ENCODE measurements at places on chromosomes 1 and 21. TPM values are rescaled to one million over a fixed set of nuclear protein-coding genes. Genes with fewer than 3 reads are reported as not detected.

The AGMAT gene
- total RNA-seq: not detected

- no peak for DNase-seq
Observed at GRCh38 chr1:7464736-7465135, 306.4 kb upstream of the VAMP3 start.

DNA sequence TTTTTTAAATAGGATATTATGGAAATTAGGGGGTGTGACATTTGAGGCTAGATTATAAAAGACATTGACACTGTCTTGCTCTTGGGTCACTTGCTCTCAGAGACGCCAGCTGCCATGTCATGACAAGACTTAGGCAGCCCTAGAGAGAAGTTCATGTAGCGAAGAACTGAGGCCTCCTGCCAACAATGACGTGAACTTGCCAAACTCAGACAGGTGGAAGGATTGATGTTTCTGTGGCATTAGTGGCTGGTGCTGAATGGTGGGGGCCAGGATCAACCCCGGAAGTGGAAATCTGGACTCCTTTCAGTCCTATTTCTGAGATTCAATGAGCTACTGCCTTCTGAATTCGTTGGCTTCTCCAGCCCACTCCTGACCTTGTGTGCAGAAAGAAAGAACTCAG lies 14.7 kb downstream of the NCF2 start:
- DNase-seq: no peak

DNA sequence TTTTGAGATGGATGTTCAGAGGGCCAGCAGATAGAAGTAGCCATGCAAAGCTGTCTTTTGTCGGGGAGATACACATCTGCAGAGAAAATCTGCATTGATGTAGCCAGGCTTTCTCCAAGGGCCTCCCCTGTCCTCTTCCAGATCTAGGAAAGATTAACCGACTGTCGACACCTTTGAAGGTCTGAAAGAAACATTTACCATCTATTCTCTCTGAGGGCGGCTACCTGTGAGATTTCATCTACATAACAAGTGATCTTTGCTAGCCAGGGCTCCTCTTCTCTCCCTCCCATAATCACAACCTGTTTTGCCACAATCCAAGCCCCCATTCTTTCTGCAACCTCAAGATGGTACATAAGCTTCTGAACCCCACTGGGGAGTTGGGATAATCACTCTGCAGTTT lies 193.6 kb downstream of the RGS7 start:
- DNase-seq: no peak

The EDN2 gene
- not detected for total RNA-seq

DNA sequence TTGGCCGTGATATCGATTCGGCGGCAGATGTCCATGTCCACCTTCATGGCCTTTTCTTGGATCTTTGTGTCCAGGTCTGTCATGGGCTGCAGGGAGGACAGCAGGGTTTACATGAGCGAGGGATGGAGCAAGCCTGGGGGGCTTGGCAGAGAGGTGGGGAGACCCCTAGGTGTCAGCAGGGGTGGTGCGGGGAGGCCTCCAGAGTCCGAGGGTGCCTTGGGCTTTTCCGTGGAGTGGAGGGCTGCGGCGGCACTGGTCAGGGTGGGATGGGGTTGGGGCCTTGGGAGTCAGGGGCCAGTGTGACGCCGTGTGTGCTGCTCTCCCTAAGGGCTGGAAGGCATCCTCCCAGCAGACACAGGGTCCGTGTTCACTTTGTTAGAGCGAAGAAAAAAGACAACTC lies 16.1 kb upstream of the ALDH4A1 start:
- no peak for DNase-seq

The GBP6 gene
- not detected for total RNA-seq

The LMX1A gene
- total RNA-seq: 0.98 TPM

DNA sequence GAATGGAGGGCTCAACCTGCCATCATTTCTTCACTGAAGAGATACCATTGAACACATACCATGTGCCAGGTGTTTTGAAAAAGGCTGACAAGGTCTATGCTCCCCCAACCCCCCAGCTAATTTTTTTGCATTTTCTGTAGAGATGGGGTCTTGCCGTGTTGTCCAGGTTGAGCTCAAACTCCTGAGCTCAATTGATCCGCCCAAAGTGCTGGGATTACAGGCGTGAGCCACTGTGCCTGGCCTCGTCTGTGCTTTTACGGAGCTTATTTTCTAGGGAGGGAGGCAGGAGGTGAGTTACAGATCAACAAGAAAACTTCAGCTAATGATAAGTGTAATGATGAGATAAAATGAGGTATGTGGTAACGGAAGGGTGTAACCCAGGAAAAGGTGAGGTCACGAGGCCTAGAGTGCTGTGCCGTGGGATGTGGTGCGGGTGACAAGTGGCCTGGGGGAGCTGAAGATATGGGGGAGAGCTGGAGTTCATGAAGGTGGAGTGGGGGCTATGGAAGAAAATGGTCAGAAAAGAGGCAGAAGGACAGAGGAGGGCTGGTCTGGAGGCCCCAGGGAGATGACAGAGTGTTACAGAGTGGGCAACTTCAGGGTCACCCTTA lies 28.2 kb downstream of the FAAH start:
- no peak for DNase-seq

DNA sequence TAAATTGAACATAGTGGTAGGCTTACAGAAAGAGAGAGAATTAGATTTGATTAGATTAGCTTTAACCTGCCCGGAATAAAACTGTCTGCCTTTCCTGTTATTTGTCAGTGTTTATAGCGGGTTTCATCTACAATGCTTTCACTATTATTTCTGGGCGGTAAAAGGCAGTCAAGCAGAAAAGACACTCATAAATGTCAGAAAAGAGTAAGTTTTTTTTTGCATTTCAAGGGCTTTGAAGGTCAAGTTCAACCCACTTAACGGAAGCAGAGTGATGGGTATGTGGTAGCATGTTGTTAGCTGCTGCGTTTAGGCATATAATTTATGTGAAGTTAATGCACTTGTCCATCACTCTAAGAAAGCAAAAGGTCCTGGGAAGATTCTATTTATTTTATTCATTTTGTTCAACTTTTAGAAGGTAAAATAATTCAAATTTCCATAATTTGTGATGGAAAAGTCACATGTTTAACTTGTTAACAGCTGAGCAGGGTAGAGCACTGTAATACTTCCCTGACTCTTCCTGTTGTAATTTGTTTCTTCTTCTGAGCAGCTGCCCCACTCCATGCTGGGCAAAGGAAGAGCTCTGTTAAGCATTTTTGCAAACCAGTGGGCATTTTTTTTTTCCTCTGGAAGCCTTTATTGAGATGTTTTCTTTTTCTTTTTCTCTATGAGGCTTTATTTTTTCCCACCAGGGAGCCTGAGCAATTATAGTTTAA lies 220.1 kb downstream of the ST6GALNAC3 start:
- no peak for DNase-seq

DNA sequence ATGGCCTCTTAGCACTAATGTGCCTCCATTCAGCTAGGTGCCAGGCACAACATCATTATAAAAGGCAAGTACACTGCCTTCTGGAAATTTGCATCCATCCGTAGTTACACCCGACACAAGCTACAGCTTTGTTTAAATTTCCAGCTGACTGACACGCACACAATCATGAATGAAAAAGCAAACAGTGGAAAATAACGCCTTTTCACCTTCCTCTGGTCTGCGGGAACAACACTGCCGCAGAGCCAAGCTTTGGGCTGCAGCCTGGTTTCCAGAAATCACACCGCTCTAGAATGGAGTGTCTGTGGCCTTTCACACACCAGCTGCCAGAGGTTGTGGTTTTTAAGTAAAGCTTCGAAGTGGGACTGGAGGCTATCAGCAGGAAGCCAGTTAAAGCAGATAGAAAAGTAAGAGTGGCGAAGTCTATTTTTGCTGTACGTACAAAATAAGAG lies 142.8 kb upstream of the COA6 start:
- DNase-seq: no peak

DNA sequence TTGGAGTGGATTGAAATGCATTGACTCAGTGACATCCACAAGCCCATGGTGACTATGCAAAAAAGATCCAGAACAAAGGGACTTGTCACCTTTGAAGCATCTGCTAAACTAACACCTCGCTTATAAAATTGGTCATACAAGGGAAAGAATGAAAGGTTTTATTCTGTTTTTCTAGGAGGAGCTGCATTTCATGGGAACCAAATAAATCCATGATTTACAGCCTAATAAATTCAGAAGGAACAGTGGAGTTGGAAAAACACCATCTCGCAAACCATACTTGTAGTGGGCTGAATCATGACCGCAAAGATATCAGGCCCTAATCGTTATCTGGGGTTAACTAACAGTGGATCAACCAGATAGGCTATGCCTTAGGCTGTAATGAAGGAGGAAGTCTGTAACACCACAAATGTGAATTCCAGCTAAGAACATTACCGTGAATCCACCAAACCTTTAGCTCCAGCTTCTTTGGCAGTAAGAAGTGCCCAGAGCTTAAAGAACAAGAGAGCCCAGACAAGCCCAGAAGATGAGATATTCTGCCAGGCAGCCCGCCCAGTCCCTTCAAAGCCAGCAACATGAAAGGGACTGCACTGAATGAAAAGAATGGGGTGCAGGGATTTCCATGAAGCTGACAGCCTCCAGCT lies 27.4 kb downstream of the RSPH1 start:
- no peak for DNase-seq

GRCh38 chr1:226443033-226443432 lies 35.1 kb upstream of the PARP1 start:
- DNase-seq: no peak

The PLPPR4 gene
- 0.83 TPM for total RNA-seq

The BTBD8 gene
- 6.3 TPM for total RNA-seq

The FCGR1A gene
- total RNA-seq: 3.7 TPM

The EPHA8 gene
- total RNA-seq: not detected

GRCh38 chr1:196723325-196724185 lies 51.1 kb upstream of the CFHR3 start:
- no peak for DNase-seq

- DNase-seq: no peak
Observed at GRCh38 chr21:19048098-19048672, 644.6 kb upstream of the TMPRSS15 start.

DNA sequence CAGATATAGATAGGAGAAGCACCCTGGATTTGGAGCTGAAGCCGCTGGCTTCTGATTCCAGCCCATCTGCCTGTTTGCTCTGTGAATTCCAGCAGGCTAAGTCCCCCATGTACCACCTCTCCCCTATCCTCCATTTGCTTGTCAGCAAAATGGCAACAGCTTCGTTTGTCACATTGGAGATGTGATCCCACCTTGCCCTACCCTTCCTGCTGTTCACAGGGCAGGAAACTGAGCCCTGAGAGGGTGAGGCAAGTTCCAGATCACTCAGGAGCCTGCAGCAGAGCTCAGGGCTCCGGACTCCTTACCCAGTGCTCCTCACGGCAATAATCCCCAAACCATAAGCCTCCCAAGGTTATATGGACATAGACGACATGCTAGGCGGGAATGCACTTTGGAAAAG lies 14.9 kb downstream of the SLC2A1 start:
- no peak for DNase-seq

DNA sequence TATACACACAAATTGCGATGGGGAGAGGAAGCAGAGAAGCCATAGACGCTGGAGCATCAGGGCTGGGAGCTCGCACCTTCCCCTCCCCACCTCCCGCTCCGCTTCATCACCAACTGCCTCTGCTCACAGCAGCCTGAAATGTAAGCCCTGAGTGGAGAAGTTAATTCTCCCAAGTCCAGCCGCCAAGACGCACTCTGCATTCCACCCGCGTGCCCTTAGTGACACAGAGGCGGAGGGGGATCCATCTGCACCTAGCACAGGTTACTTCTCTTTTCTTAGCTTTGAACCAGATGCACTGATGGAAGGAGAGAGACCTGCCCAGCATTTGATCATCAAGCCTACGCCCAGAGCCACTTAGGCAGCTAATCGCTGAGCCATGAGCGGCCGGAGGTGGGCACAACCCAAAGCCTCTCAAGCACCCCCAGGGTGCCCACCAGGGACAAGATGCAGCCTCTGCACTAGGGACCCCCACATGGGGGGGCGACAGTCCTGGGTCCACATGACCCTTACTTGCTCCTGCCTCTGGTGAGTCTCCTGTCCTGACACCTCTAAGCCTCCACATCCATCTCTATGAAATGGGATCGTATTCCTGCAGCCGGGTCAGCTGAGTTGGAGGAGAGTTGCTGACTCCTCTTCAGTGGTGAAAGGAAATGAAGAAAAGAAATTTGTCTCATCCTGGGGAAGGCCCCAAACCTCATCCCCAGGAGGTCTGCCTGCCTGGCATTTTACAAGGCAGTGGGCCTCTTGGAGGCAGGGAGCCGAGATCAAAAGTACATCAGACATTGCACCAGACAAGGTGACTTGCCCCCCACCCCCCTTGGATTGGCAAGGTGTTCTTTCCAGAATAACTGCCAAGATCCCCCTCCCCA lies 316.2 kb downstream of the MATN1 start:
- DNase-seq: peak; percentile 84

GRCh38 chr1:36843906-36844610 lies 190.3 kb downstream of the GRIK3 start:
- no peak for DNase-seq

- no peak for DNase-seq
Observed at GRCh38 chr1:210464519-210465039, 135.9 kb downstream of the HHAT start.

- no peak for DNase-seq
Observed at GRCh38 chr1:199089393-199090122, 450.7 kb downstream of the PTPRC start.

DNA sequence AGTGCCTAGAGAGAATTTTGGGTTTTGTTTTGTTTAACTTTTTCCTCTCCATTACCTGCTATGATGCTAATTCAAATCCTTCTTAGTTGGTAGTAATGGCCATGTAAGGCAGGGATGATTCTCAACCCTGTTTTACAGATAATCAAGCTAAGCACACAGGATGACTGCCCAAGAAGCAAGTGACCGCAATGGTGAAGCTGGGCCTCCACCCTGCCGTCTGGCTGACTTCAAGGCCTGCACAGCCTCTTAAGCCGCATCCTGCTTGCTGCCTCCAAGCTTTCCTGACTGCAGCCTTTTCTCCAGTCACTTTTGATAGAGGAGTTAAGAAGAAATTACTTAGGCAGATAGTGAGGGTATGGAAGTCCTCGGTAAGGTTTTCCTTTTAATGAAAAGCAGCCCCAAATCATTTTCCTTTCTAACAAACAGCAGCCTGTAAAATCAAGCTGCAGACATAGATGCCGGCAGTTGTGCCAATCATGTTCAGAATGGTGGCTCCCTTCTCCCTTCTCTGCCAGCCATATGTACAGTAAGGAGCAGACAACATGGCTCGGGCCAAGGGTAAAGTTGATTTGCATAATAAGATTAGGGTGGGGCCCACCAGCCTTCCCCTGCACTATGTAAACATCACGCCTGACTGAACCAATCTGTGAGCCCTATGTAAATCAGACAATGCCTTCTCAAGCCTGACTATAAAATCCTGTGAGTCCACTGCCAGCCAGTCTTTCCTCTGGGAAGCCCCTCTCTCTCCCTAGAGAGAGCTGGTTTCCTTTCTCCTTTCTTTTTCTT lies 8.8 kb upstream of the CTBS start:
- no peak for DNase-seq

- DNase-seq: no peak
Observed at GRCh38 chr1:10084045-10084444, 51.3 kb downstream of the UBE4B start.

- DNase-seq: no peak
Observed at GRCh38 chr1:99305626-99306025, 41.3 kb downstream of the PLPPR4 start.

The TENT5C gene
- 0.92 TPM for total RNA-seq

The KRTAP12-2 gene
- not detected for total RNA-seq

The CD34 gene
- total RNA-seq: 70.2 TPM

GRCh38 chr1:39194398-39195051 lies 10.0 kb upstream of the MACF1 start:
- DNase-seq: no peak

Data from esophagus muscularis mucosa (tissue), 4 donors.